ENCODE measurements at places on chromosomes 11 and 22.

GRCh38 chr11:134647066-134647743 lies 235.2 kb upstream of the B3GAT1 start:
- DNase-seq = no peak

DNA sequence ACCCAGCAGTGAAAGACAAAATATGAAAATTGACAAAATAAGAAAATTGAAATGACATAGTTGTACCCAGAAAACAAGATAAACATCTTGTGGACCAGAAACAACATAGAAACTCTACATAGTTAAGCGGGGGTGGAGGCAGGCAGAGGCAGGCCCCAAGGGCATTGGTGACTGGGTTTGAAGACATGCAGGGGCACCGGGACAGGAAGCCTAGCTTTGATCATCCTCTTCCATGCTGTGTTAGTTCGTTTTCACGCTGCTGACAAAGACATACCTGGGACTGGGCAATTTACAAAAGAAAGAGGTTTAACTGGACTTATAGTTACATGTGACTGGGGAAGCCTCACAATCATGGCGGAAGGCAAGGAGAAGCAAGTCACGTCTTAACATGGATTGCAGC lies 33.5 kb upstream of the CRTAM start:
- DNase-seq = no peak

DNA sequence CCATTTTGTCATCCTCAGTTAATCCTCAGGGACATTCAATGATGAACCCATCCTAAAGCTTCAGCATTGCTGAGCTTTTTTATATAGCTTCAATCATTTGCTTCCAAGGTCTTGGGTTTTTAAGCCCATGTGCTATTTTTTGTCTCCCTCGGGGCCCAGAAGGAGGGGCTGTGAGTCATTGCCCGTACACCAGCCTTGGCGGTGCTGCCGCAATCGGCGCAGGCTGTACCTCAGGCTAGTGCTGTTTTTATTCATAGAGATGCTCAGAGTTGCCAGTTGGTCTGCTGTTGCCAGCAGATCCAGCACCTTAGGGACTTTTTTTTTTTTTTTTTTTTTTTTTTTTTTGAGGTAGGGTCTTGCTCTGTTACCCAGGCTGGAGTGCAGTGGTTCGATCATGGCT lies 35.5 kb downstream of the ACO2 start:
- DNase-seq = no peak

DNA sequence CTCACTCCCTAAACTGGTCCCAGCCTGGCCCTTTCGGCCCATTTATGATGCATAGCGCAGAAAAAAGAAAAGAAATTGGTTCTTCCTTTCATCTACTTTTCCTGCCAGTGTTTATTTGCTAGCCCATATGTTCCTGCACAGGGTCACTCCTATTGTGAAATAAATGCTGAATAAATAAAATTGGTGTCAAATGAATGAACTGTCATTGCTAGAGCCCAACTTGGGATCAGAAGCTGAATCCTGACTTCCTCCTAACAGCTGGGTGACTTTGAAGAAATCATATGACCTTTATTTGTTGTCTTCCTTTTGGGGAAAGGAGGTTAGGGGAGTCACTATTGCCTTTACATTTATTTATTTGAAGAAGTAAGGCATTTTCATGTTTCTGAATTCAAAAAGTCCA lies 92.0 kb downstream of the PRR5L start:
- no peak for DNase-seq

DNA sequence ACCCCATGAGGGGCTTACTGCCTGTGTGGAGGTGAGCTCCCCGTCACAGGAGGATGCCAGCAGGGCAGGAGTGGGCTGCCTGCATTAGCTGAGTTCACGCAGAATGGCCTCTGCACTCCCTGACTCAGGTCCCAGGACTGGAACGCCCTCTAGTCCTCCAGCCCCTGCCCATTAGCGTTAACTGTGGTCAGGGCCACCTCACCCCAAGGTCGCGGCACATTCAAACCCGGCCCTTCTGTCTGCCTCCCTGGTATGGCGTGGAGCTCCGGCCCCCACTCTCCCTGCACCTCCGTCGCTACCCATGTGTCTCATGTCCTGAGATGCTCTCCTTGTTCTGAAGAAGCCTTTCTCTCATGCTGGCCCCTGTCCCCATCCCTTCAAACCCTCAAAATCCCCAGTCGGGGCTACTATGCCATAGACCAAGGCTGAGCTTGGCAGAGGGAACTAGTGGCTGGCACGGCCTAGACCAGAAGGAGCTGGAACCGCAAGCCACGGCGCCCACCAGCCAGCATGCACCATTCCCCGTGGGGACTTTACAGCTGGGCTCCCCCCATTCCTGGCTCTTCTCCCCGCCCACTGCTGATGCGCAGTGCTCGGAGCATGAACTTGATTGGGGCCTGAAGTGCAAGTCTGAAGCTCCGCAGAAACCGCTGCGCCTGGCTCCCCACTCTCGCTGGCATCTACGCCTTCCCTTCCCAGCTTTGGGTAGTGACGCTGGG lies 79.5 kb upstream of the RTL6 start:
- DNase-seq = no peak

GRCh38 chr11:3855808-3856491 lies 486 bp downstream of the STIM1 start:
- DNase-seq = peak; percentile 64

- DNase-seq = no peak
Observed at GRCh38 chr11:103898065-103898464, 138.4 kb upstream of the DDI1 start.

GRCh38 chr11:515131-515530 lies 8.1 kb upstream of the RNH1 start:
- no peak for DNase-seq

DNA sequence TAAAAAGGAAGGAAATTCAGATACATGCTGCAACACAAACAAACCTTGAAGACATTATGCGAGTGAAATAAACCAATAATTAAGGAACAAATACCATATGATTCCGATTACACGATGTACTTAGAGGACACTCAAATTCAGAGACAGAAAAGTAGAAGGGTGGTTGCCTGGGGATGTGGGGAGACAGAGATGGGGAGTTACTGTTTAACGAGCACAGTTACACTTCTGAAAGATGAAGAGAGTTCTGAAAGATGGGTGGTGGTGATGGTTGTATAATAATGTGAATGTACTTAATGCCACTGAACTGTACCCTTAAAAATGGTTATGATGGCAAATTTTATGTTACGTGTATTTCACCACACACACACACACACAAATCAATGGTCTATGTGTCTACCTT lies 14.7 kb downstream of the ZBTB44 start:
- DNase-seq = no peak

- DNase-seq = no peak
Observed at GRCh38 chr11:23423656-23424055, 563.4 kb upstream of the CCDC179 start.

DNA sequence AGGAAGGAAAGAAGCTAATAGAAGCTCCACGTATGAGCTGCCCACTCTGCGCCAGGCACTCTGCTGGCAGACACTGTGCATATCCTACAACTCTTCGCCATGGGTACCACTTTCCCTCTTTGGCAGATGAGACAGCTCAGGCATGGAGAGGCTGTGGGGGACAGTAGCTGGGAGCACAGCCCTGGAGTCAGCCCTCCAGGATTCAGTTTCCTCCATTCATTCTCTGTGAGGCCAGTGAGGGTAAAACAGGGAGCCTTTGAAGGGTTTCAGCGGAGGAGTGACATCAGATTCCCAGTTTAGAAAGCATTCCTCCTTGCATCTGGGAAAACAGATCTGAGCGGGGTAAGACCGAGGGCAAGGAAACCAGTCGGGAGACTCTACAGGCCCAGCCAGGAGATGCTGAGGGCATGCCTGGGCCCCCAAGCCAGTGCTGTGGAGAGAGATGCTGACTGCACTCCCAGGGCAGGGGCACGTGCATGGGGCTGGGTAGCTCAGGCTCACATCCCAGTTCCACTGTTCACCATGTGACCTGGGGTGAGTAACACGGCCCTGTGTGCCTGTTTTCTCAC lies 58.3 kb upstream of the EMID1 start:
- no peak for DNase-seq

- peak; percentile 2 for DNase-seq
Observed at GRCh38 chr22:36764641-36765040, 11.3 kb downstream of the IFT27 start.

- DNase-seq = no peak
Observed at GRCh38 chr22:31436132-31436531, 36.7 kb downstream of the DRG1 start.

GRCh38 chr22:29626497-29627195 lies 23.2 kb downstream of the NF2 start:
- no peak for DNase-seq

- no peak for DNase-seq
Observed at GRCh38 chr11:93796441-93797231, 12.6 kb downstream of the MED17 start.

- DNase-seq = no peak
Observed at GRCh38 chr11:16154715-16155396, 201.5 kb downstream of the SOX6 start.

GRCh38 chr11:35594680-35595079 lies 23.6 kb upstream of the FJX1 start:
- DNase-seq = no peak

- DNase-seq = no peak
Observed at GRCh38 chr11:25838918-25839625, 492.9 kb upstream of the ANO3 start.

DNA sequence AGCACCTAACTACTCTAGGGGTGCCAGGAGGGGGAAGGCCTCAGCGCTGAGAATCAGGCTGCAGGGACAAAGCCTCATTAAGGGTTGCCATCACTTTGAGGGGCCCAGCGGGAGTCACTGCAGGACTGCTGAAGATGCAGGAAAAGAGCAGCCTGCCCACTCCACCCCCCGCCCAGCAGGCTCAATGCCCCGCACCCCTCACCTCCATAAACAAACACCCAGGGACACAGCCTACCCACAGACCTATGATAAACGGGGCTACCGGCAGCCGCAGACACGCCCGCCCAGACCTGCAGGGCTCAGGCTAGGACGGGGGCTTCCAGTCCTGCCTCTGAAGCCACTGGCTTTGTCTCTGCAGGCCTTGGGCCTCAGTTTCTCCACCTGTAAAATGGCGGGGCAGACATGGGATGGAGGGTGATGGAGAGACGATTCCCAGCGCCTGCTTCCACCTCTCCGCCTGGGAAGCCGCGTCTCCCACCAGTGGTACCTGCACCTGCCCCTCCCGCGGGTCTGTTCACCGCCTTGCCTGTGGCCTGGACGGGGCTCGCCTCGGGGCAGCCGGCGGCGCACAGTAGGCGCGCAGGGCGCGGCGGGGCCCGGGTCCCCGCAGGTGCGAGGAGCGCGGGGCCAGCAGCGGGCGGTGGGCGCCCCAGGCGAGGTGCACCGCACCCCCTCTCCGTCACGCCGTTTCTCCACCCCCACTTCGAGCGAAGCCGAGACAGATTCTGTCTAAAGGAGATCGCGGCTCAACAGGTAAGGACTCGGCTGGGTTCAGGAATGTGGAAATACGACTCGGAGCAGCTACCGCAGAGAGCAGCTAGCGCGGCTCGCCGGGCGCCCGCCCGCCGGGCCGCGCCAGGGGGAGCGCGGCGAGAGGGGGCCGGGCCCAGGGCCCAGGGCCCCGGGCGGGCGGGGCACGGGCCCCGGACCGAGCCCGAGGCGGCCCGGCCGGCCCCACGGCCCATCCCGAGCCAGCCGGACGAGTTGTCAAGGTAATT lies 1.5 kb downstream of the WNT7B start:
- no peak for DNase-seq

DNA sequence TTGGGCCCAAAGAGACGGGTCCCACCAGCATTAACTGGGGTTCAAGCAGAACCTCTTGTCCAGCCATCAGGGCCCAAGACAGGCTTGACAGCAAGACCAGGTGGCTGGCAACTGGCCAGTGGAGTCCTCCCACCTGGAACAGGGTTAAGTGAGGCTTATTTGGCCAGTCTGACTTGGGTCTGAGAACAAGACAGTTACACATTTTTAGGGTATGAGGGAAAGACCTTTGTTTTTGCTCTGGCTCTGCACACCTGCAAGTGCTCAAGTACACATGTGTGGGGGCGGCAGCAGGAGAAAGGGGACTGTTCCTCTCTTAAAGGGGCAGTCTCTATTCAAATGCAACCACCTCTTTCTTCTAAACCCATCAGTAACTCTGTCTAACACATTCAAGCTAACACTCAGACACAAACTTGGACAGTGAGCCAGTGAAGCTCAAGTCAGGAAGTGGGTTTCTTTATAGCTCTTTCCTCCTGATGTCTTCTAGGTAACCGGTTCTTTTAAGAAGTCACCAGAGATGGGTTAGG lies 116.2 kb downstream of the ETS1 start:
- DNase-seq = no peak

- no peak for DNase-seq
Observed at GRCh38 chr11:12723421-12724300, 49.4 kb downstream of the TEAD1 start.

DNA sequence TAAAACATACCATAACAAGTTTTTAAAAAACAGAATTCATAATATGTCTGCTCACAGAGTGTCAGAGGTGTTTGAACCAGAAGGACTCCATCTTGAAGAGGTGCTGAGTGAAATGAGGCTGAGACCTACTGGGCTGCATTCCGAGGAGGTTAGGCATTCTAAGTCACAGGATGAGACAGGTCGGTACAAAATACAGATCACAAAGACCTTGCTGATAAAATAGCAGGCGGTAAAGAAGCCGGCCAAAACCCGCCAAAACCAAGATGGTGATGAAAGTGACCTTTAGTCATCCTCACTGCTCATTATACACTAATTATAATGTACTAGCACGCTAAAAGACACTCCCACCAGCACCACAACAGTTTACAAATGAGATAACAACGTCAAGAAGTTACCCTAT lies 116.4 kb downstream of the ARHGAP32 start:
- DNase-seq = no peak

DNA sequence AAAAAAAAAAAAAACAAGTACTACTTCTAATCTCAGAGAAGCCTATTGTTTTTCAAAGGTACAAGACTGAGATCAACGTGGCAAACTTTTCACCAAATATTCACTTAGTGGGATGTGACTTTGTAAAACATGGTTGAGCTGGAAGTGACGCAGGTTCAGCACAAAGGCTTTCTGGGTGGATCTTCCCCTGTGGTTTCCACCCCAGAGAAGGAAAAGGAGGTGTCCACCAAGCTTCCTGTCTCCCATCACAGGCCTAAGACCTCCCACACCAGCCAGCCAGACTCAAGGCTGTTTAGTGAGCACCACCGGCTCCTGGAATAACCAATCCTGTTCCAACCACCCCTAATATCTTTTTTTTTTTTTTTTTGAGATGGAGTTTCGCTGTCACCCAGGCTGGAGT lies 5.7 kb downstream of the TMEM184B start:
- no peak for DNase-seq

Measured in left hindlimb (tissue), 1 donor.